Stomach (tissue), 19 donors: ENCODE measurements at places on chromosomes 5 and 9. TPM values are rescaled to one million over a fixed set of nuclear protein-coding genes. Genes with fewer than 3 reads are reported as not detected.

PHF24 gene
- not detected for total RNA-seq

PRRX2 gene
- not detected for total RNA-seq

GRCh38 chr5:144582066-144582465 is 411.4 kb downstream of the KCTD16 start:
- H3K27me3 ChIP-seq, result no peaks in the 10 kb centered on the region
- DNase-seq, result no peak
- no peak overlapping the region for H3K4me3 ChIP-seq
- H3K36me3 ChIP-seq, result no peaks in the 10 kb centered on the region

GRCh38 chr9:97474372-97474925 is 27.0 kb upstream of the TMOD1 start:
- peaks cover 40% of the 10 kb centered on the region for H3K36me3 ChIP-seq
- no peaks in the 10 kb centered on the region for H3K27me3 ChIP-seq
- no peak for DNase-seq
- H3K4me3 ChIP-seq, result no peak overlapping the region
- H3K27ac ChIP-seq, result no peak overlapping the region

DNA sequence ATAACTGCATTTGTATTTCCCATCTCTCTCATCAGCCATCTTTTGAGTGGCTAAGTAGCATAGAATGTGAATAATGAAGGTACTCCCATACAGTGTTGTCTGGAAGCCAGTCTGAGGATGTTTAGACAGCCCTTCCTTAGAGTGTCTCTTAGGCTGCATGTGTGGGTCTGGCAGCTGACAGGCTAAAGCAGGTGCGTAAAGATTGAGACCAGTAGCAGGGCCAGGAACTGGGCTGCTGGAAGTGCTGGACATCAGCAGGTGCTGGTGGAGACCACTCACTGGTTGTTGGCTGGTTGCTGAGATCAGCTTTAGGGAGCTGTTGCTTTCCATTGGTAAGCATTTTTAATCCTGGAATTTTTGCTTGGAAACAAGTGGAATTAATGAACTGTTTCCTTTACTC is 197.5 kb downstream of the PCSK5 start:
- H3K4me3 ChIP-seq, result no peak overlapping the region
- H3K36me3 ChIP-seq, result no peaks in the 10 kb centered on the region
- no peak overlapping the region for H3K27ac ChIP-seq
- no peaks in the 10 kb centered on the region for H3K27me3 ChIP-seq
- H3K4me1 ChIP-seq, result no peaks in the 10 kb centered on the region
